ENCODE measurements at places on chromosomes 1 and 21.

- no peak for DNase-seq
These were observed 25.1 kb downstream of the POFUT2 start for GRCh38 chr21:45262616-45263015.

DNA sequence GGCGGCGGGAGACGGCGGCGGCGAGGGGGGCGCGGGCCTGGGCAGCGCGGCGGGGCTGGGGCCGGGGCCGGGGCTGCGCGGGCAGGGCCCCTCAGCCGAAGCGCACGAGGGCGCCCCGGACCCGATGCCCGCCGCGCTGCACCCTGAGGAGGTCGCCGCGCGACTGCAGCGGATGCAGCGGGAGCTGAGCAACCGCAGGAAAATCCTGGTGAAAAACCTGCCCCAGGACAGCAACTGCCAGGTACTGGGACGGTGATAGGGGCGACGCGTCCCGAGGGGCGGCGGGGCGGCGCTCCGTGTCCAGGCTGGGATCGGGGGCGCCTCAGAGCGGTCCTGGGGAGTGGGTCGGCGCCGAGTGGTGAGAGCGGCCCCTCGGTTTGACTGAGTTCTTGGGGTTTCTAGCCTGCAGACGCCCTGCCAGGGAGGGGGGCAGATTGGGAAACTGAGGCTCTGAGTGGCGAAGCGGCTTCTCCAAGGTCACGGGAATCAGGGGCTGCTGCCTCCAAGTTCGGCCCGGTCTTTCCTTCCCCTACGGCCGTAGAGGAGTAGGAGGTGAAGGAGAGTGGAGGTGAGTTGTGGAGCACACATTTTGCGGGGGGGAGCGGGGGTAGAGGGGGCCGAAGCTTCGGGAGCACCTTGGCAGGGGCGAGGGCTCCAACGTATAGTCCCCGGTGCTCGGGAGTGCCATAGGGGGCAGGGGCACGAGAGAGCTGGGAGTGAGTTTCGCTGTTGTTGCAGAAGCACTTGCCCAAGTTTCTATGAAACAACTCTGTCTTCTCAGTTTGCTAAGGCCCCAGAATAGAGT lies 508 bp downstream of the RAVER2 start:
- peak; percentile 3 for DNase-seq

GRCh38 chr1:217911908-217912307 lies 280.8 kb downstream of the SPATA17 start:
- no peak for DNase-seq

DNA sequence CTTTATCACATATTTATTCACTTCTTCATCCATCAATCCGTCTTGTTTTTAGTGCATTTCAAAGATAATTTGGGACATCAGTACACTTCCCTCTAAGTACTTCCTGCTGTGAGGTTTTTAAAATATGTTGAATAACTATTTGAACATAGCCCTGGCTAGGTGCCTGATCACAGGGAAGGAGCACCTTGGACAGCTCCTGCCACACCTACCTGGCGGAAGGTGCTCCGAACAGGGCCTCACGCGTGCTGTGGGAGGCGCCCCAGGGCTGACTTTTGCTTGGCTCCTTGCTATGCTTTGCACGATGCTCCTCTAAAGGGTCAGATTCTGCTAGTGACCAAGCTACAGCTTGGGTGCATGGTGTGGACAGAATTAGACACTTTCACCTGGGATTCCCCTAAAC lies 4.9 kb upstream of the ATXN7L2 start:
- DNase-seq, result no peak

DNA sequence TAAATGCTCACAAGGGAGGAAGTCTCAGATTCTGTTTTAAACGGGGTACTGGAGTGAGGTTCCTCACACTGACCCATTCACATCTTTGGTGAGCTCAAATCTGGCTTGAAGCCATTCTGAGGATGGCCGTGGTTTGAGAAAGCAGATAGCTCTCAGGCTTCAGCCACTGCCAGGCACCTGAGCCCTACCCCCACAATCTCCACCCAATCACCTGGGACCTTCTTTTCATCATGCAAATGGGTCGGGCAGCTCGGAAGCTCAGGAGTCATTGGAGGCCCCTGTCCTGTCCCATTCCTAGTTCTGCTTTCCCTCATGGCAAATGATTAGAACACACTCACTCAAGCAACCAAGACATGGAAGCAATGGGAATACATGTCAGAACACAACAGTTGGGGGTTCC lies 141.4 kb upstream of the ETS2 start:
- DNase-seq, result no peak

DNA sequence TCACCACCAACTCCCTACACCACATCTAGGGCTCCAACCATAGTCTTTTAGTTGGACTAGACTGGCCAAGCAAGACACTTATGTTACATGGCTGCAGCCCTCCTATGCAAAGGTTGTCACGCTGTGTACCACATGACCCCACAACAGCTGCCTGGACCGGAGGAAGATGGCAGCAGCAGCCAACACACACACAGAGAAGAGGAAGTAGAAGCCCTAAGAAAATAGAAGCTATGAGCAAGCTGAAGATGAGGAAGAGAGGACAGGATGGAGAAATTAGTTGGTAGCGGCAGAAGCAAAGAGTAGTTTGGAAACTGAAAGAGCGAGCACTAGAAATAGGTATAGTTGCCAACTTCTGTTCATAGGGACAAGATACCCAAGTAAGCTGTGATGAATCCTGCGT lies 60.8 kb upstream of the RALGPS2 start:
- no peak for DNase-seq
